ENCODE measurements at places on chromosomes 3 and 15.

GRCh38 chr3:52446631-52447511 is 2.0 kb upstream of the SEMA3G start:
- peak; percentile 56 for DNase-seq

DNA sequence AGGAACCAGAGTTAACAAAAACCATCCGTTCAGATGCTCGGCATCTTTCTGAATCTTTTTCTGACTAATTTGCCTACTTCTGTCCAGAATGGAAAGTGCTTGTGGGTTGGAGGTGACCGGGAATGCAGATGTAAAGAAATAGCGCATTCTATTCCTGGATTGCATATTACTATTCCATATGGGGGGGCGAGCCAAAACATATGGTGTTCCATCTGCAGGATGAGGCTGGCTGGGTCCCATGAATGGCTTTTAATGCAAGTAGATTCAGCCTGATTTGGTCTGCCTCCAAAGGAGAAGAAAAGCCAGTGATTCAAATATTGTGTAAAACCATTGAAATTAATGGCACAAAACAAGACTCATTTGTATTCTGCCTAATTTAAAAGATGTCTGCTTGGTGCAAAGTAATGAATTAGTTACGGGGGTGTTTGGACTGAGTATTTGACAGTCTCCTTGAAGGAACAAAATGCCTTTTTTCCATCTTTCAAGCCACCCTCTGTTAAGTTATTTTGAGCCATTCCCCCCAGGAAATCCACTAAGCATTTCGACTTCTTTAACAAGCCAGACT is 99.0 kb downstream of the ST8SIA2 start:
- DNase-seq: no peak

DNA sequence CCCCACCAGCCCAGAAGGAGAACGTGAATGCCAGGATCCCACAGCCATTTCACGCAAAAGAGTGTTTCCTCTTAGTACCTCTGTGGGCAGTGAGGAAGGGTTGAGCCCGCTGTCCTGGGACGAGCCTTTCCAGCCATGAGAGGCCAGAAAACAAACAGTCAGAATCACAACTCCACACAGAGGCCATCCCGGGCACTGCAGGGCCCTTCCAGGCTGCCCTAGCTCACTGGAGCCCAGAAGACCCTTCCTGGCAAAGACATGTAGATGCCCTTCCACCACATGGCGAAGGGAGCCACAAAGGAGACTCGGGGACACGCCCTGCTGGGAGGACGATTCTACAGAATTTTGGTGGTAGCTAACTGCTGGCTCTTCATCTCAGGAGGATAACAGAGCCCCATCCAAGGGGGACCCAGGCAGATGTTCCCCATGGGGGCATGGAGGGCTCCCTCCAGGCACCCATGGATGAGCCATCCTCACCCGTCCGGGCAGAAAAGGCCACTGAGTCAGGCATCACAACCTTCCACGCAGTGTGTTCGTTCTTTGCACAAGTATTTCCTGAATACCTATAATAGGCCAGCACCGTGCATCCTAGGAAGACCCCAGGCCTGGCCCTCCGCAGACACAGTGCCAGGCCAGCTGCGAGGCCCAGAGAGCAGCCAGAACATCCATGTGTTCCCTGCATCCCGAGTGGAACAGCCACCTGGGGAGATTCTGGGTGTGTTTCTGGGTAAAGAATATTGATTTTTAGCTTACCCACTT is 47.2 kb downstream of the SLC12A8 start:
- DNase-seq: peak; percentile 76

DNA sequence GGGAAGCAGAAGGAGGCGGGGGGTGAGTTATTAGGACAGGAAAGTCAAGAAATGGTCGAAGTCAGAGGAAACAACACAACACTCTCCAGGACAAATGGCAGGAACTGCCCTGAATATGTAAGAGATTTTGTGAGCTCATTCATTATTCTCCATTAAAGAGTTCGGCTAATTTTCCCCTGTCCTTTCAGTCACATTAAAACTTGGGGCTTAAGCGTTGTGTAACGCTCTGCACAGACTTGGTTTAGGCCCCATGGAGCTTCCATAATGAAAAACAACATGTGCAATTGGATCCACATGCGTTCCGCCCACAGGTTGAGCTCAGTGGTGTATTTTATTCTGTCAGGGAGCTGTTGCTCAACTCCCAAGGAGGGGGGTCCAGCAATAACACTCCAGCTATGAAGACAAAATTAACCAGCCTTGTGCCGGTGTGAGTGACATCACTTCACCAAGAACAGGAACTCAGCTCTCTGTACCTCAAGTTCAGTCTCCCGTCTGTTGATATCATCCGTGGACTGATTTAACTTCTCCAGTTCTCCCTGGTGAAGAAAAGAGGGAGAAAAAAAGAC is 2.3 kb downstream of the SH3BP5 start:
- peak; percentile 91 for DNase-seq

GRCh38 chr3:190121061-190121377 is 322 bp upstream of the P3H2 start:
- no peak for DNase-seq

- DNase-seq: no peak
Observed at GRCh38 chr15:64698823-64699222, 76.6 kb downstream of the RBPMS2 start.

GRCh38 chr3:84727616-84728015 is 231.2 kb upstream of the CADM2 start:
- DNase-seq: no peak

DNA sequence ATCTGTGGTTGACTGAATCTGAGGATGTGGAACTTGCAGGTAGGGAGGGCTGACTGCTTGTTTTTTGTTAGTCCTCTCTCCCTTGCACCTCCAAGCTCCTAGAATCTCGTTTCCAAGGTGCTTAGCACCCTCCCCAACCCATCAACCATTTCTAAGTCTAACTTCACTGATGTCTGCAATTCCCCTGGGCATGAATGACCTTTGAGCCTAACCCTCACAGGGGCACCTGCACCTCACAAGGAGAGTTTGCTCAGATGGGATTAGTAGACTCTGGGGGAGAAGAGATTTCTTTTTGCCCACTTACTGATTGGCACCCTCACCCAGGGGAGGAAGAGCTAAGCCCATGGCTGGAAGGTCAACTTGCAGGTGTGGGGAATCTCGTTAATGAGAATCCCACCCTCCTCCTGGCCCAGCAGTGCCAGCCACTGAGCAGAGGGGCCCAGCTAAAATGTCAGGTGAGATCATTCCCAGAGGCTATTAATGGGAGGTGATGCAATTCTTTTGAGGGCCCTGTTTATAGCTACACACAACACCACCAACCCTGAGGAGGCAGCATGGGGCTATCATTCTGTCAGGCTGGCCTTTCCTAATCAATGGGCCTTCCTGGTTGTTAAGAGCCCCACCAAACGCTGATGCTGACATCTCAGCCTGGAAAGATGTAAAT is 81.6 kb upstream of the HERC1 start:
- no peak for DNase-seq

DNA sequence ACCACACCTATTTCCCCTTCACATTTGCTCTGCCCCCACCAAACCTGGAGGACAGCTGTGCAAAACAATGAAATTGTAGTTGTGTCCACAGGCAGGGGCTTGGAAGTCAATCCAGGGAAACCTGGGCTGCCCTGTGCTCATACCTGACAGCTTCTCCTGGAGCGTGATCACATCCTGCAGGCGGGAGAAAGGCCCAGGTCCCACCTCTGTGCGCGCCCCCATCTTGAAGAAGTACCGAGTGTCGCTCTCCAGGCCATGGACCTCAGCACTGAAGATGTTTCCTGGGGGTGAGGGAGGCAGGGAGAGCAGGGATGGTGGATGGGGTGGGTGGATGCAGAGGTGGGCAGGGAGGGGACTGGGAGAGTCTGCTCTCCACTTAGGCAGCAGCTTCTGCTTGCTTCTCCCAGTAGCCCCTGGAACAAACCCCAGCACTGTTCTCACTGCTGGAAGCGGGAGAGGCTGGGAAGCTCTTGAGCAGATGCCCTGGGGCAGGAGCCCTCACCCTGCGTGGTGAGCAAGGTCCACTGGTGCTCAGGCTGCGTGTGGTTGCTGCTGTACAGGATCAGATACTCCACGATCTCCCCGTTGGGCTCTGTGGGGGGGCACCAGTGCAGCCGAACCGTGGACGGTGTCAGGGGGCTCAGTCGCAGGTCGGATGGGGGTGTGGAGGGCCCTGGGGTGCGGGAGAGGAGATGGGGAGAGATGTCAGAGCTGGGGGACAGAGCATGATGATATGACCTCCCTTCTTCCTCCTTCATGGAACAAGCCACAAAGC is 10.7 kb upstream of the IGDCC3 start:
- DNase-seq: no peak

DNA sequence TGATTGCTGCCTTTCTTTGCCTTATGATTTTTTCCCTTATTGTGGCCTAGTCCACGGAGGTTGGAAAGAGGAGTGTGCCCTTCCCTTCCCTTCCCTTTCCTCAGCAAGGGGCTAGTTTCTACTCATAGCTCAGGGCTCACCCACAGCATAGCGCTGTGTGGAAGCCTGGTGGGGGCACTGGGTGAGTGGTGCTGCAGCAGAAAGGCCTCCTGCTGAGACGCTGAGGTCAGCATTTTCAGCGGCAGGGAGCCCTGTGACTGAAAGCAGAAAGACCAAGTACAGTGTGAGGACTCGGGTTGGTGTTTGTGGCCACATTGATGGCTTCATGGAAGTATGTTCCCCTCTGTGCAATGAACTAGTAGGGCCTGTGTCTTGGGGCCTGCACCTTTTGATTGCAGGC is 21.9 kb downstream of the CACNA1D start:
- DNase-seq: no peak

DNA sequence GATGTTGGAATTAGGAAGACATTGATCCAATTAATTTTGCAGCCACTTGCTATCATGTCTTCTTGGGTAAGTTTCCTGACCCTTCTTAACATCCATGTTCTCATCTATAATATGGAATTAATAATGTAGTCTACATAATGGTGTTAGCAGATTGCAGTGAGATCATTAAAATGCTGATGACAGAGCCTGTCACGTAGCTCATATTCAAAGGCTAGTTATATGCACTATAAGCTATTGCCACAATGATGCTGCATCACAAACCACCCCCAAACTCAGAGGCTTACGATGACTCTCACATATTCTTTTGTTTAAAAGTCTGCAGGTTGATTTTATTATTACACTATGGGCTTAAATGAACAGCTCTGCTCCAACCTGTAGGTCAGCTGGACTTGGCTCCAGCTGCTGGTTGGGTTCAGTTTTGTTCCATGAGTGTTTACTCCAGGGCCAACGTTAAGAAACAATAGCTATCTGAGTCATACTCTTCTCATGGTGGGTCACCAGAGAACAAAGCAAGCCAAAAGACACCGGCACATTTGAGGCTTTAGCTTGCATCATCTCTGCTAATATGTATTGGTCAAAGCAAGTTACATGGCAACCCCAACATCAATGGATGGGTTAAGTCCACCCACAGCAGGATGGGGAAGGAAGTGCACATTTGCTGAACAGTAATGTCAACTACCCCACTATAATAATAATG is 250.0 kb upstream of the SLCO3A1 start:
- peak; percentile 55 for DNase-seq

GRCh38 chr15:78915341-78916087 is 29.3 kb downstream of the CTSH start:
- peak; percentile 66 for DNase-seq

DNA sequence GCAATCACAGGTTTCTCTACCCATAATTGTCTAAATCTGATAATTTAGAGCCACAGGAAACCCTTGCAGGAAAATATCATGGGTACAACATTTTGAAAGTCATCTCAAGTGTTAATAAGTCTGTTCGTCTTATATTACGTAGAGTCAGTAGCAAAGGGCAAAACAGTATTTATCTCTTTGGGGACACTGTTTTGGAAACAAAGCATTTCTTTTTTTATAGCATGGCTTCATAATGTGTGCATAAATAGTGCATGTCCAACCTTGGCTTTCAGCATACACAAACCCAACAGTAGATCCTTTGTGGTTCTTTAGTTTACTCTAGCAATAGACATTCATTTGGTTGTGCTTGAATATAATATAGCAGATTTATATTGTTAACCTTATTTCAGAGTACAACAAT is 24.0 kb downstream of the ST3GAL6 start:
- DNase-seq: no peak

- no peak for DNase-seq
Observed at GRCh38 chr3:194109192-194109863, 26.6 kb upstream of the HES1 start.

GRCh38 chr15:55247766-55248427 is 41.7 kb downstream of the RAB27A start:
- DNase-seq: no peak

DNA sequence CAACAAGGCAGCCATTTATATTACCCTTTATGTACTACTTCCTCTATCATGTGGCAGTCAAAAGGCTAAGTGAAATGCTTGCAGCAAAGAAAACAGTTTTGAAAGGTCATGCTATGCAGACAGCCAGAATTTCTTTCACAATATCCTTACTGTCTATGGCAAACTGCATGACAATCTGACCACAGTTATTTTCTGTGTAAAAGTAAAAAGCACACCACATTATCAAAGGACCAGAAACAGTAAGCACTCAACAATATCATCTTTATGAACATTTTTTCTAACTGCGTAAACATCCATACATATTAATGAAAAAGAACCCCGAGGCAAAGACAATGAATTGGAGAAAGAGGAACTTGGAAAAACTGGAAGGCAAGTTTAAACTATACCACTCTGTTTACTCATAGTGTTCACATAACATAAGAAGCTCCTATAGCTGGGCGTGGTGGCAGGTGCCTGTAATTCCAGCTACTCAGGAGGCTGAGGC is 47.9 kb downstream of the PIK3CB start:
- peak; percentile 56 for DNase-seq

DNA sequence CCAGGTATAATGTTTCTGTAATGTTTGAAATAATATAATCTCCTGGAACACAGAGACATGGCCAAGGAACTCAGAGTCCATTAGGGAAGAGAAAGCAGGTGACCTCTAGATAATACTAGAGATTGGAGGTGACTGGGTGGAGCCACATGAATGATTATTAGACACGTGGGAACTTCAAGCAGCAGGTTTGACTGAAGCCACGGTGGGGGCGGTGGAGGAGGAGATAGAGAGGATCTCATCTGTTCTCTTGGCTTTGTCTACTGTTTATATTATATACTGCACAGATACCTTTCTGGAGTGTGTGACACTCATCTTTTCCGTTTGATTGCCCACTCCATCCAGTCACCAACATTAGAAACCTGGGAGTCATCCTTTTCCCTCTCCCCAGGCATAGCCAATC is 33.7 kb downstream of the KIF7 start:
- DNase-seq: no peak
